ENCODE measurements at places on chromosomes 5 and 9. TPM values are rescaled to one million over a fixed set of nuclear protein-coding genes. Genes with fewer than 3 reads are reported as not detected.

CLIC3 gene
- total RNA-seq: 3.3 TPM

PCDHB8 gene
- not detected for total RNA-seq

- H3K4me3 ChIP-seq: no peak overlapping the region
- H3K36me3 ChIP-seq: peaks cover 23% of the 10 kb centered on the region
- no peaks in the 10 kb centered on the region for H3K27me3 ChIP-seq
- DNase-seq: no peak
- no peak overlapping the region for H3K27ac ChIP-seq
- H3K4me1 ChIP-seq: no peaks in the 10 kb centered on the region
Measured at GRCh38 chr9:74975538-74975937, 22.8 kb upstream of the C9orf40 start.

DNA sequence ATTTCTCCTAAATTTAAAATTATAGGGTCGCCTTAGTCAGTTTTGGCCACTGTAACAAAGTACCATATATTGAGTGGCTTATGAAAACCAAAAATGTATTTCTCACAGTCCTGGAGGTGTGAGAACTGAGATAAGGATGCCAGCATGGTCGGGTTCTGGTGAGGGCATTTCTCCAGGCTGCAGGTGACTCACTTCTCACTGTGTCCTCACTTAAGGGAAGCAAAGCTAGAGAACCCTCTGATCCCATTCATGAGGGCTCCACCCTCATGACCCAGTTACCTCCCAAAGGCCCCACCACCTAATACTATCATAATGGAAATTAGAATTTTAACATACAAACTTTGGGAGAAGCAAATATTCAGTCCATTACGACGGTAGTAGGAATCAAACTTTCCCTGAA, 75.1 kb upstream of the FBN2 start:
- no peak overlapping the region for H3K4me3 ChIP-seq
- H3K27ac ChIP-seq: no peak overlapping the region
- H3K36me3 ChIP-seq: no peaks in the 10 kb centered on the region
- H3K4me1 ChIP-seq: no peaks in the 10 kb centered on the region

GRCh38 chr5:111932199-111932598, 175.2 kb upstream of the NREP start:
- no peak overlapping the region for H3K27ac ChIP-seq
- no peaks in the 10 kb centered on the region for H3K4me1 ChIP-seq
- no peak for DNase-seq
- no peak overlapping the region for H3K4me3 ChIP-seq
- no peaks in the 10 kb centered on the region for H3K27me3 ChIP-seq

- no peaks in the 10 kb centered on the region for H3K4me1 ChIP-seq
- H3K4me3 ChIP-seq: no peak overlapping the region
- no peak for DNase-seq
- no peaks in the 10 kb centered on the region for H3K27me3 ChIP-seq
- H3K36me3 ChIP-seq: no peaks in the 10 kb centered on the region
- H3K27ac ChIP-seq: no peak overlapping the region
Measured at GRCh38 chr5:171743436-171744076, 42.1 kb upstream of the SMIM23 start.
